ENCODE measurements at places on chromosomes 1 and 21.

- no peak for DNase-seq
Observed at GRCh38 chr1:201750934-201751333, 78.0 kb upstream of the IPO9 start.

GRCh38 chr21:17784604-17785402 is 34.4 kb downstream of the C21orf91 start:
- DNase-seq, result no peak

DNA sequence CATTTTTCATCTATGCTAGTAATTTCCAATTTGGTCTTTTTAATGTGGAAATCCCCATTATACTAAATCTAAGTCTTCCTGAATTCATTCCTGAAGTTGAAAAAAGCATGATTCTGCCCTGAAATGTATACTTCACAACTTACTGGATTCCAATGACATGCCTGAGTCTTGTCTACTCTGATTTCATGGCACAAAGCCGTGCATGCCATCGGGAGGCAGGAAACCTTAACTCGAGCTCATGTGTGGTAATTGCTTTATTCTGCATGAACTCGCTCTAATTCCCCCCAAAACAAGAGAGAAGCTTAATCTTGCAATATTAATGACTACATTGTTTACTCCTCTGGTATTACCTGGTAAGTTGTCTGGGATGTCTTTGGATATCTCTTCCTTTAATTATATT is 39.6 kb upstream of the PBX1 start:
- no peak for DNase-seq

- no peak for DNase-seq
Observed at GRCh38 chr1:53600001-53600400, 139.0 kb downstream of the GLIS1 start.

DNA sequence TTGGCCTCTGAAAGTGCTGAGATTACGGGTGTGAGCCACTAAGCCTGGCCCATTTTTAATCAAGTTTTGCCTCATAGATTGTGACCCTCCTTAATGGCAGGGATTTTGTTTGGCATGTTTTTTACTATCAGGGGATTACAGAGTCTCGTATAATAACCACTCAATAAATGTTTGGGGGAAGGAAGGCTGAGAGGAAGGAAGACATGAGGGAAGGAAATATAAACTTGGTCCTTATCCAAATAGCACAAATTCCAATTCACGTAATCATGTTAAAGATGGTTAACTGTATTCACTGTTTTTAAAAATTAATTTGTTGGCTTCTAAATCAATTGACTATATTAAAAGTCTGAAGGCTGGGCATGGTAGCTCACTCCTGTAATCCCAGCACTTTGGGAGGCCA is 30.9 kb upstream of the SERTAD4 start:
- no peak for DNase-seq

- no peak for DNase-seq
Observed at GRCh38 chr1:35215346-35215745, 22.4 kb upstream of the SFPQ start.

- DNase-seq, result no peak
Observed at GRCh38 chr1:224168859-224169380, 14.1 kb upstream of the DEGS1 start.

GRCh38 chr1:36408479-36408878 is 10.8 kb upstream of the LSM10 start:
- no peak for DNase-seq

- no peak for DNase-seq
Observed at GRCh38 chr21:43271452-43272020, 102.7 kb downstream of the CRYAA start.

GRCh38 chr1:229094476-229095311 is 176.2 kb upstream of the RAB4A start:
- DNase-seq, result no peak

DNA sequence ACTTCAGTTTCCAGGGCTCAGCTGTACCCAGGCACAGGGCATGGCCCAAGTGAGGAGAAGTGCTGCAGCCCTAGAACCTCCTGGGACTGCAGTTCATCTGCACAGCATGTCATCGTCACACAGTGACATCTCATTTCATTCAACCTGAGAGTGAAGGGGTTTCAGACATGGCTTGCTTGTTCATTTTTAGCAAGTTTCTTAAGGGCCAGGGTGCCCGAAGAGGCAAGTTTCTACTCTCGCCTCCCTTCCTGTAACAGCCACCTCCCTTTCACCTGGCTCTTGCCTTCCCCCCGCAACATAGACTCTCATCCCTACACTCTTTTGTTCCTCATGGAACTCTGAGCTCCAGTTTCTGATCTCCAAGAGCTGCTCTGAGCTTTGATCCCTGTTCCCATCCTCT is 108.1 kb downstream of the C1orf21 start:
- DNase-seq, result no peak

GRCh38 chr1:52210044-52210443 is 68.2 kb downstream of the ZFYVE9 start:
- no peak for DNase-seq

- no peak for DNase-seq
Observed at GRCh38 chr1:37068260-37068659, 33.9 kb upstream of the GRIK3 start.

DNA sequence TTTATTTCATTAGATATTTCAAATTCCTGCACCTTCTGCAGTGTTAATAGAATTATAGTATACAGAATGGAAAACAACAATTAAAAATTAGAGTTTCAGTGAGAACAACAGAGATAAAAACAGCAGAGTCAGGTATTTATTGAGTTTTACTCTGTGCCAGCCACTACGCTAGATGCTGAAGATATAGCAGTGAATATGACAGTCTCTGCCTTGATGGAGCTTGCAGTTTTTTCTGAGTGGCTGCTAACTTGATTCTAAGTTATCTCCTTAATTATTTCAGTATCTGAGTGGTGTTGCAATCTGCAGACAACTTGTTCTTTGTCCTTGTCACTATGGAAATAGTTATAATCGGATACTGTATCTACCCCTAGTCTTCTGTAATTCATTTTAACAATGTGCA is 384.3 kb upstream of the ZRANB2 start:
- no peak for DNase-seq

DNA sequence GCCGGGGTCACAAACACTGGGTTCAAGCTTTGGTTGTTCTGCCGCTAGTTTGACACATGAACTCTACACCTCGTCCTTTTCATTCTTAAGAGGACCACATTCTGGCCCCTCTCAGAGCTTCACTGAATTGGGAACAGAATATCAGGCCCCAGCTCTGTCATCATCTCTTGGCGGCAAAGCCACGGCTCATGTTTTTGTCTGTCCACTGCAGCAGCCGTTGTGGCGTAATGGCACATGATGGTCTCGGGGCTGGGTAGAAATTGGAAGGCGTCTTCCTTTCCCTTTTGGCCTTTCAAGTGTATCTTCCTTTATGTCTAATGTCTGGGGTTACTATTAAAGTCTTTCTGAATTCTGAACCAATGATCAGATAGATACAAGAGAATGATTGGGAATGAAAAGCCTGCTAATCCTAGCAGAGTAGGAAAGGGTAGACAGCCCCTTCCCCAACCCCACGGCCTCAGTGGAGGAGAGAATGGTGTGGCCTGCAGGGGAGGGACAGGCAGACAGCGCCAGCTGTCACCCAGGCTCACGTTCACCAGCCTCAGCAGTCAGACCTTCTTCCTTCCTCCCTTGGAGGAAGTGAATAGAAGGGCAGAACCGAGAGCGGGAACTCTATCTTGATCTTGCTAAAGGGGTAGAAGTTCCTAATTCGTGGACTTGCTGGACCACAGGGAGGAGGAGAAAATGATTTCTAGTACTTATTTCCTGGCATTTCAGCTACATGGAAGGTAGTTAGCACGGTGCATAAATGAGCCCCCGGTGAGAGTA is 498.1 kb downstream of the KIF26B start:
- DNase-seq, result no peak

DNA sequence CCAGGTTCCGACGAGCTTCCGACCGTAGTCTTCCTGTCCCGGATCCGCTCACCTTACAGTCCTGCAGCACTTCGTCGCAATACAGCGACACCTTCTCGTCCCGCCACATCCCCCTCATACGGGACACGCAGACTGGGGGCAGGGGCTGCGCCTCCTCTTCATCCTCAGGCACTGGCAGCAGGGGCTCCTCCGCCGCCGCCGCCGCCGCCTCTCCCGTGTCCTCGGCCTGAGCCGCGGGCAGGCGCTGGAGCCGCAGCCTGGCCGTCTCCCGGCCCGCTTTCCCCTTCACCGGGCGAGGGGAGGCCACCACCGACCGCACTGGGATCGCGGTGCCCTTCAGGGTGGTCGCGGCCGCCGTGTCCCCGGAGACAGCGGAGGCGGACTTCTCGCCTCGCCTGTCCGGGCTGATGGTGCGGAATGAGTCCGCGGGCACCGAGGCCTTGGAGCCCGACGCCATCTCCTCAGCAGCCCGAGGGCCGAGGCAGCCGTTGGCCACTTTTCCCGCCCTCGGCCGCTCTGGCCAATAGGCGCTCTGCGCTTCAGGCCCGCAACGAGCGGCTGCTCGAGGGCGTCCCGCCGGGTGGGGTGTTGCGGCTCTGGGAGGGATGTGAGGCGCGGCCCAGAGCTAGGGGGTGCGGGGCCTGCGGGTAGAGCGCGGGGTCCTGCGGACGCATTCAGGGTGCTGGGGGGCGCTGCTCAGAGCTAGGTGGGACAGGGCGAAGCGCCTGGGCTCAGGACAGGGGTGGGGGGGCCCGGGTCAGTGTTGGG is at the start of gene SHCBP1L:
TSS of gene SHCBP1L (minus strand) at position 490 of the 768 bp plus-strand sequence. CDS start at position 457, 33 bp downstream.
- DNase-seq, result no peak

DNA sequence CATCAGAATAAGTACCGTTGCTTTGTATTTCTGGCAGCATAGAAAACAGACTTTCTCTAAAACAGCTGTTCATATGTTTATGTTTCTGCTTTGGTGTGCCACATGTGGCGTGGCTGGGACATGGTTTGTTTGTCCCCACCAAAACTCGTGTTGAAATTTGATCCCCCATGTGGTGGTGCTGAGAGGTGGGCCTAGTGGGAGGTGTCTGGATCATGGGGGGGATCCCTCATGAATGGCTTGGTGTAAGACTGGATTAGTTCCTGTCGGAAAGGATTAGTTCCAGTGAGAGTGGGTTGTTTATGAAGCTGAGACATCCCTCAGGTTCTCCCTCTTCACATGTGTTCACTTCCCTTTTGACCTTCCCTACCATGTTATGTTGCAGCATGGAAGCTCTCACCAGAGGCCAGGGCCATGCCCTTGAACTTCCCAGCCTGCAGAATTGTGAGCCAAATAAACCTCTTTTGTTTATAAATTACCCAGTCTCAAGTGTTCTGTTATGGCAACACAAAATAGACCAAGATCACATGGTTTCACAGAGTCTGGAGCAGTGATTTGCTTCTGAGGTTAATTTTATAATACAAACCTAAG is 17.9 kb upstream of the H3-3A start:
- no peak for DNase-seq

- no peak for DNase-seq
Observed at GRCh38 chr1:179952186-179952585, 2.4 kb upstream of the CEP350 start.

GRCh38 chr1:206557636-206558473 is 50.5 kb downstream of the RASSF5 start:
- DNase-seq, result no peak

DNA sequence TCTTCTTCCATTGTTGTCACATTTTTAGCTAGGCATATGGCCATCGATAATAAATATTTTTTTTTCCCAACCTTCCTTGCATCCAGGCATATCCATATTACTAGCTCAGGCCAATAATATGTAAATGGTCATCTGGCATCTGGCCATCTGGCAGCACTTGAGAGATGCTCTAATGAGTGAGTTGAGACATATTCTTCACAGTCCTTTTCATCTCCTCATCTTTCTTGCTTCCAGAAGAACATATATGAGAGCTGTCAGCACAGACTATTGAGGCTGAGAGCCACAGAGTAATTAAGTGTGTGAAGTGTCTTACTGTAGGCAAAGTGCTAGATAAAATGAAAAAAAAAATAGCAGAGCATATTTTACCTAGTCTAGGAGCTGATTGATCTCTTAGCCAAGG is 628.4 kb upstream of the TMPRSS15 start:
- DNase-seq, result no peak

All from NCI-H1436 treated with DMSO at 0.1 percent for 48 hours (cell line).